ENCODE measurements at places on chromosomes 6 and 20. TPM values are rescaled to one million over a fixed set of nuclear protein-coding genes. Genes with fewer than 3 reads are reported as not detected.

The BTN3A1 gene
- total RNA-seq, result 205 TPM

- no peak for DNase-seq
Measured at GRCh38 chr6:150126641-150127291, 16.1 kb upstream of the PPP1R14C start.

The HSPA12B gene
- not detected for total RNA-seq

The HLA-DOB gene
- total RNA-seq, result 6.6 TPM

The COL21A1 gene
- total RNA-seq, result not detected

Measured in T-helper 17 cell (primary cell).